NB4 (cell line): ENCODE measurements at places on chromosomes 2 and 18.

DNA sequence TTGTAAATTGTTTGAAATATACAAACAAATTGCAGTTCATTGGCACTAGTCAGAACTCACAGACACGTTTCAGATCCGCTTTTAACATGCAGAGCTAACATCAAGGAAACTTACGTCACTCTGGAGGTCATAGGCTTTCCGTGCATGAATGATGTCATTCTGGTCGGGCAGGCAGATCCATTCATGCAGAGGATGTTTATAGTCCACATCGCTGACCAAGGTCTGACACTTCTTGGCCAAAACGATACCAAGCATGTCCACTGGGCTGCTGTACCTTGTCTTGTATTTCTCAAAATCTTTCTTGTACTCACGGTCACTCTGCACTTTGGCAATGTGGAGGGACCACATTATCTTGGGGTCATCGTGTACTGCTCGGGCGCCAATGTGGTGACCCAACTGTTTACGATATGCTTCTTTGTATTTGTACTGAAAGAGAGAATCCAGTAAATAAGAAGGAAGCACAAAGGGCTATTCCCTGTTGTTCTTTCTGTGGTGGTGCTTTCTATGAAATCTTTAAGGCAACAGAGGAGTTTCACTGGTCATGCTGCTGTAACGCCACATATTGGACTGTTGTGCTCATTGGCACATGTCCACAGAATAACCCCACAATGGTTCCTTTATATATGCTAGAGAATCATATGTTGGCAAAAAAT, 114.8 kb downstream of the NEB start:
- peak; percentile 24 for DNase-seq

GRCh38 chr2:60335533-60336237, 217.8 kb downstream of the BCL11A start:
- DNase-seq: peak; percentile 70

- no peak for DNase-seq
Measured at GRCh38 chr2:195505701-195506100, 151.3 kb upstream of the SLC39A10 start.

DNA sequence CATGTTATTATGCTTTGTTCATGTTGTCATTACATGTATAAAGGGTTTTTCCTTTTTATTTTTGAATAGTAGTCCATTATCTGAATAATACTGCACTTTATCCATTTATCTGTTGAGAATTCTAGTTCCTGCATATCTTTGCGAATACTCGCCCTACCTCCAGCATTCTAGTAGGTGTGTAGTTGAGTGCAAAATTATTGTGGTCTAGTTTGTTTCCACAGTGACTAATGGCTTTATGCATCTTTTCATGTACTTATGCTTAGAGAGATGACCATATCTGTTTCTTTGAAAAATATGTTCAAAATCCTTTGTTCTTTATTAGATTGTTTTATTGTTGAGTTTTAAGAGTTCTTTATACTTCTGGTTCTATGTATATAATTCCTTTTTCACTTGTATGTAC, 48.8 kb downstream of the EIF5B start:
- DNase-seq: no peak

- no peak for DNase-seq
Measured at GRCh38 chr18:54829856-54830255, 1.6 kb downstream of the RAB27B start.

GRCh38 chr2:215652388-215652787, 216.5 kb upstream of the FN1 start:
- no peak for DNase-seq

DNA sequence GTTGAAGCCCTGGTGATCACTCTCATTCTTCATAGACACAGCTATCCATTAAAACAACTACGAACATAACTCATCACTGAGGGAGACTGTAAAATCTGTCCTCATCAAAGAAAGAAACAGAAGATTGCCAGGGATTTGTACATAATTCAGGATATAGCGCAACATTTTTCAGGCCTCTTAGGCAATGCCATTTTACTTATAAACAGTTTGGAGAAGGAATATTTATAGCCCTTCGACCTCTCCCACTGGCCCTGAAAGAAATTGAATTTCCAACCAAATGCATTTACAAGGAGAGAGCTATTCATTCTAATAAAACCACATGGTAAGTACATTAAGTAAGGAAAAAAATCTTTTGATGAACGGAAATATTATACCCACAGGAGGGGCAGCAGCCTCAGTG, 295.0 kb downstream of the RAD51AP2 start:
- DNase-seq: no peak
